ENCODE measurements at places on chromosomes 4 and X.
A peak's percentile ranks its signal among the peaks of the same experiment; 100 is the strongest.

DNA sequence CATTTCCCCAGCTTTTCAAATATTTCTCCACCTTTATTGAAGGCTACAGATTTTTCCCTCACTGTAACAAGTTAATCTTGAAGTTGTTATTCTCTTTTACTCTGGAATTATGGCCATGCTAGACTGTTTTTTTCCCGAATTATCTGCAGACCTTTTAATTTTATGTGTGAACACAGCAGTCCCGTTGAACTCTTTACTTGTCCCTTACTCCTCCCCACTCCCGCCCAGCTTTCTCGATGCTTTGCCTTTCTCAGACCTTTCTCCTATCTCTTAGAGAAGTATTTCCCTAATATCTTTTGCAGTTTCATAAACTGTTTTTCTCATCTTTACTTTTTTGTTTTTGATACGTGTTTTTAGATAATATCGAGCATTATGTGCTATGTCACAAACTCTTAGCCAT, 776 bp downstream of the CEP44 start:
- no peak for DNase-seq

- DNase-seq, result no peak
These were observed 14.1 kb upstream of the CD99 start for GRCh38 chrX:2676794-2677675.

DNA sequence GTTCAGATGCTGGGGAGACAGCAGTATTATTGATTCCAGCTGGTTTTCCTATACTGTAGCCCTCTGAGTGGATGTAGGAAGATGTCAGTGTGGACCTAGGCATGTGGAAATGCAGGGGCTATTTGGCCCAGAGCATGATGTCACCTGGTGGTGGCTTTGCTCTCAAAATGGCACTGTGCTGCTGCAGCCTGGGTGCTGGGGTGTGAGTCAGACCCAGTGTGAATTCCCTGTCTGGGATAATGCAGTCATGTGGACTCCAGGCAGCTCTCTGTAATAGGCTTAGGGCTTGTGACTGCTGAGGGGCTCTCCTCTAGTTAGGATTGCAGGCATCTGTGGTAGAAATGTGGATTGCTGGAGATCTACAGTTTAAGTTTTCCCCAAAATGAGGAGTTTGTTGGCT, 70.7 kb downstream of the DCAF8L2 start:
- no peak for DNase-seq

DNA sequence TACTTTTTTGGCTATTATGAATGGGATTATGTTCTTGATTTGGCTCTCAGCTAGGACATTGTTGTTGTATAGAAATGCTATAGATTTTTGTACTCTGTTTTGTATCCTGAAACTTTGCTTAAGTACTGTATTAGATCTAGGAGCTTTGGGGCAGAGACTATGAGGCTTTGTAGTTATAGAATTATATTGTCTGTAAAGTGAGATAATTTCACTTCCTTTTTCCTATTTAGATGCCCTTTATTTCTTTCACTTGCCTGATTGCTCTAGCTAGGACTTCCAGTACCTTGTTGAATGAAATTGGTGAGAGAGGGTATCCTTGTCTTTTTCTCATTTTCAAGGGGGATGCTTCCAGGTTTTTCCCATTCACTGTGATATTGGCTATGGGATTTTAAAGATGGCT, 28.1 kb downstream of the ADAM29 start:
- DNase-seq, result no peak

GRCh38 chrX:17964871-17965270, 103.8 kb upstream of the RAI2 start:
- DNase-seq, result no peak

DNA sequence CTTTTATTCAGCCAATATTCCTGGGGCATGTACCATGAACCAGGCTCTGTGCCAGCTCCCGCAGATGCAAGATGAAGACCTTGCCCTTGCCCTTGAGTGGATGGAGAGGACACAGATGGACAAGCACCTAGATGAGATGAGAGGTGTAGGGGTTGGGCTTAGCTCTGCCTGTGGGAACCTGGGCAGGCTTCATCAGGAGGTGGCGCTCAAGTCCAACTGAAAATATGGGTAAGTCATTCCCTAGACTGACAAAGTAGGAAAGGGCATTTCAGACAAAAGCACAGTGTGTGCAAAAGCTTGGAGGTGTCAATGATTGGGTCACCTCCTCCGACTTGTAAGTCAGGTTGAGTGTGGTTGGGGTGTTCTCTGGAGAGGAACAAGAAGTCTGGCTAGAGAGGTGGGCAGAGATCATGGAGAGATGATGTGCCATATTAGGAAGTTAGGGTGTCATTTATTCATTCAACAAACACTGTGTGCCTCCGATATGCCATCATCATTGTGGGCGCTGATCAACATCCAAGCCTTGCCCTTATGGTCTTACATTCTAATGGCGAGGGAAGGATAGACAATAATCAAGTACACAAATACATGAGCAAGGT, 64.6 kb downstream of the ANAPC4 start:
- peak; percentile 22 for DNase-seq

DNA sequence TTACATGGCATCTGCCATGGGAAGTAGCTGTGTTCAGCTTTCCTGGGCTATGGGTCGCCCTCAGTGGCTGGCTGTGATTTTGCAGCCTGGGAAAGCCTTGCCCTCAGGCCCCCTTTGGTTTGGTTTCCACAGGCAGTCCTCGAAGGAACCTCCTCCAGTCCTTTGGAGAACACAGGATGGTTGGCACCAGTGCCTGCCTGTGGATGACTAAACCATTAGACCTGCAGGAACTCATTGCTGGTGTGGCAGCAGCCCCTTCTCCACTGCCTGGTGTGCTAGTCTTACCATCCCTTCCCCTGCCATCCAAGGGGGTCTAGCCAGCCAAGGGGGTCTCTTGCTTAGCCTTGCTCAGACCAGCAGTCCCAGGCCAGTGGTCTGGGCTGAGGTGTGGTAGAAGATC, 71.4 kb upstream of the PJA1 start:
- no peak for DNase-seq

GRCh38 chr4:82584931-82585330, 23.1 kb upstream of the TMEM150C start:
- DNase-seq, result no peak

GRCh38 chrX:68570598-68570997, 71.7 kb downstream of the YIPF6 start:
- no peak for DNase-seq

DNA sequence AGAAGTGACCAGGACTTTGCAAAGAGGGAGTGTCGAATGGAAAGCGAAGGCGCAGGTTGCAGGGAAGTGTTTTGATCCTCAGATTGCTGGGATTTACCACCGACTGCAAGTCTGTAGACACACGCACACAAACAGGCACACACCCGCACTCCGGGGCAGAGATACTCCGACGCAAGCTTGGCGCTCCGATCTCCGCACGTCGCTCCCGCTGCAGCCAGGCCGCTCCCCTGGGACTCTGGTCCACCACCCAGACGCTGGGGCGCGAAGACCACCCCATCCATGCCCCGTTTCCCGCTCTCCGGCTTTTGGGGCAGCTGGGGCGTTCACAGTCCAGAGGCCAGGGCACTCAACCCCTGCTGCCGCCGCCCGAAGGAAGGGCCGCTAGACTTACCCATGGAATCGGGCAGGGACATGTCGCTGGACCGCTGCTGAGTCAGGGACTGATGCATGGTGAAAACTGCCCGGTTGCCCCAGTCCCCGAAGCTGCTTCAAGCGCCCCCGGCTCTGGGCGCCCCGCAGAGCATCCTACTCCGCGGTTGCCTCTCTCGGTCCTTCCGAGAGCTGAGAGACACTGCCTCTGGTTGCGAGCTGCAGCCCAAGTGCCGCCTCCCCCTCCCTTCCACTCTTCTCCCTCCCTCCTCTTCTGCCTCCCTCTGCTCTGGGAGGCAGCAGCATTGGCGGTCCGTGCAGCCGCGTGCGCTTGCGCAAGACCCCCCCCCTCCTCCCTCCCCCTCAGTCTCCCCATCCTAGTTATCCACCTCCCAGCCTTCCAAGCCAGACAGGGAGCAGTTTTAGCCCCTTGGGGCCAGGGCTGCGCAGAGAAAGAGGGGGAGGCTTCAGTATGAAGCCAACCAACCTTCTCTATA, at the start of gene TMEM255A:
Gene TMEM255A, minus strand, starts transcription at position 601 of the 866 bp plus-strand sequence. Its CDS starts 152 bp downstream, at position 449.
- DNase-seq, result peak; percentile 26

- no peak for DNase-seq
These were observed 2371.8 kb downstream of the PCDH7 start for GRCh38 chr4:33091961-33092360.

GRCh38 chr4:109065006-109065405, 237.5 kb downstream of the COL25A1 start:
- no peak for DNase-seq

DNA sequence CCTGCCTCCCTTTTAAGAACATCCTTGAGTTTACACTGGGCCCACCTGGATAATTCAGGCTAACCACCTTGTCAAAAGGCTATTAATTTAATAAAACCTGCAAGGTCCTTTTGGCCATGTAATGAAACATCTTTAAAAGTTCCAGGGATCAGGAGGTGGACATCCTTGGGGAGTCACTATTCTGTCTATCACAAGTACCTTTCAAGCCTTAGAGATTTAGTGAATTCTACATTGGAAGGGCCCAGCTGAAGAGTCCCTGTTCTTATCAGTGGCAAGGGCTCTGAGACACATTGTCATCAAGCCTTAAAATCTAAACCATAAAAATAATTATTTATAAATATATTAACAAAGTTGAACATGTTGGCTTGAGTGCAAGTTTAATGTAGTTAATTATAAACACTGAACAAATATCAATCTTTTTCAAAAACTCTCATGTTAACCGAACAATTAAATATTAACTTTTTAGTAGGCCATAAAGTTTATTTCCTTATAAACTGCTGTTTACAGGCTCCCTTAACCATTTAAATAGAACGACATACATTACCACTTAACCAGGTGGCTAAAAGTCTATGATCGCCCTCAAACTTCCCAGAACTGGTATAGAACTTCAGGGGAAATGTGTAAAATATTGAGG, 104.4 kb upstream of the CBR4 start:
- DNase-seq, result no peak

Measured in NCI-H1105 (cell line).